ENCODE measurements at places on chromosomes 5 and 9.

GRCh38 chr5:122421374-122422079 lies 109.5 kb downstream of the SNCAIP start:
- DNase-seq, result no peak

GRCh38 chr9:86516564-86516963 lies 162.4 kb upstream of the TUT7 start:
- DNase-seq, result no peak

- no peak for DNase-seq
These were observed 164.4 kb upstream of the EDIL3 start for GRCh38 chr5:84549054-84549453.

DNA sequence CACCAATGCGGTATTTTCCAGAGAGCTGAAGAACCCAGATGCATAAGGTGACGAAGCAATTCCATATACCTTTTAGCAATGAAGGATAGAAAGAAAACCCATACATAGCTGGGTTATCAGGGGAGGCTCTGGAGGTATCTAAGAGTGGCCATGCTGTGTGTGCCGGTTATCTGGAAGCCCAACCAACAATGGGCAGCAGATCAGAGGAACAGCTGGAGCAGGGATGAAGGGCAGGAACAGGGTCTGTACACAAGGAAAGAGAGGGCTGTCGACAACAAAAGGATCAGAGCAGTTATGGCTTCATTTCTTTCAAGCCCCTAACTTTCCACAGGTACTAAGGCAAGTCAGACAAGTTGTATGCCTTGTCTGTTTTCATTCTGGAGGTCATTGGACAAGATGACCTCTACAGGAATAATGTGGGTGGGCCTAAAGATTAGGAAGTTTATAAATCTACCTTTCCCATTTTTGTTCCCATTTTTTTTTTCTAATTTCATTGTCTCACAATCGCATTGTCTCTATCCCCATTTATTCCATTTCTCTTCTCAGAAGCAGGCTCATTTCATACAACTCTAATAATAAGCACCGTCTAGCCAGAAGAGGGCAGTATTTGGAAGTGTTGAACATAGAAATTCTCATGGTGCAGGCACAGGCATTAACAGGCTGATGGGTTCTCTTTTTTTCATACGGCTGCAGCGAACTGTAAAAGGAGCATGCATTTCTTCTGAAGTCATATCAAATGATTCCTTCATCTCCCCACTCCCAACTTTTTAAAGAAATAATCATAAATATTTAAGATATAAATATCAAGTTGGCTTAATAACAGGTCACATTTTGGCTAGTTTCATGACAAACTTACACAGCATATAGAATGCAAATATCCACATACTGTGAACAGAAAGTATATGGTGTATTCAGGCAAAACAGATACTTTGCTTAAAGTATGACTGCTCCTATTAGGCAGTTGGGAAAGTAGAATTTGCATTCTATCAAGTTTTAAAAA lies 63.5 kb downstream of the ZNF474 start:
- peak; percentile 16 for DNase-seq

GRCh38 chr5:88666761-88667495 lies 216.1 kb downstream of the MEF2C start:
- no peak for DNase-seq

DNA sequence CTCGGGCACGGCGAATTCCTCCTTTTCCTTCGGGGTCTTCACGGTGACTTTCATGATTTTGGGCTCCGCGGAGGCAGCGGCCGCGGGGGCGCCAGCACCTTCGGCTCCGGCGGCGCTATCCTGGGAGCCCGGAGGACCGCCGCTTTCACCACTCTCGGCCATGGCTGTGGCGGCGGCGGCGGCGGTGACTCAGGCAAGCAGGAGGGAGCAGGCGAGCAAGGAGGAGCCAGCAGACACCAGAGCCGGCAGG lies 315 bp downstream of the UBQLN1 start:
- DNase-seq, result no peak

All from DMS153 (cell line).